ENCODE measurements at places on chromosomes 2 and 18.

DNA sequence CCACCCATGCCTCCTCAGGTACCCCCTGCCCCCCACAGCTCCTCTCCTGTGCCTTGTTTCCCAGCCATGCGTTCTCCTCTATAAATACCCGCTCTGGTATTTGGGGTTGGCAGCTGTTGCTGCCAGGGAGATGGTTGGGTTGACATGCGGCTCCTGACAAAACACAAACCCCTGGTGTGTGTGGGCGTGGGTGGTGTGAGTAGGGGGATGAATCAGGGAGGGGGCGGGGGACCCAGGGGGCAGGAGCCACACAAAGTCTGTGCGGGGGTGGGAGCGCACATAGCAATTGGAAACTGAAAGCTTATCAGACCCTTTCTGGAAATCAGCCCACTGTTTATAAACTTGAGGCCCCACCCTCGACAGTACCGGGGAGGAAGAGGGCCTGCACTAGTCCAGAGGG, 803 bp upstream of the DES start:
- H3K4me1 ChIP-seq = peaks cover 18% of the 10 kb centered on the region
- H3K4me3 ChIP-seq = no peak overlapping the region
- H3K27me3 ChIP-seq = peaks cover 5% of the 10 kb centered on the region
- H3K27ac ChIP-seq = no peak overlapping the region

GRCh38 chr2:53515435-53516332, 251.9 kb upstream of the CHAC2 start:
- no peaks in the 10 kb centered on the region for H3K27me3 ChIP-seq
- H3K4me3 ChIP-seq = no peak overlapping the region
- H3K27ac ChIP-seq = no peak overlapping the region
- no peaks in the 10 kb centered on the region for H3K36me3 ChIP-seq
- DNase-seq = no peak
- peaks cover 3% of the 10 kb centered on the region for H3K4me1 ChIP-seq

GRCh38 chr18:34809451-34810072, 99.5 kb downstream of the DTNA start:
- DNase-seq = no peak
- no peak overlapping the region for H3K27ac ChIP-seq

DNA sequence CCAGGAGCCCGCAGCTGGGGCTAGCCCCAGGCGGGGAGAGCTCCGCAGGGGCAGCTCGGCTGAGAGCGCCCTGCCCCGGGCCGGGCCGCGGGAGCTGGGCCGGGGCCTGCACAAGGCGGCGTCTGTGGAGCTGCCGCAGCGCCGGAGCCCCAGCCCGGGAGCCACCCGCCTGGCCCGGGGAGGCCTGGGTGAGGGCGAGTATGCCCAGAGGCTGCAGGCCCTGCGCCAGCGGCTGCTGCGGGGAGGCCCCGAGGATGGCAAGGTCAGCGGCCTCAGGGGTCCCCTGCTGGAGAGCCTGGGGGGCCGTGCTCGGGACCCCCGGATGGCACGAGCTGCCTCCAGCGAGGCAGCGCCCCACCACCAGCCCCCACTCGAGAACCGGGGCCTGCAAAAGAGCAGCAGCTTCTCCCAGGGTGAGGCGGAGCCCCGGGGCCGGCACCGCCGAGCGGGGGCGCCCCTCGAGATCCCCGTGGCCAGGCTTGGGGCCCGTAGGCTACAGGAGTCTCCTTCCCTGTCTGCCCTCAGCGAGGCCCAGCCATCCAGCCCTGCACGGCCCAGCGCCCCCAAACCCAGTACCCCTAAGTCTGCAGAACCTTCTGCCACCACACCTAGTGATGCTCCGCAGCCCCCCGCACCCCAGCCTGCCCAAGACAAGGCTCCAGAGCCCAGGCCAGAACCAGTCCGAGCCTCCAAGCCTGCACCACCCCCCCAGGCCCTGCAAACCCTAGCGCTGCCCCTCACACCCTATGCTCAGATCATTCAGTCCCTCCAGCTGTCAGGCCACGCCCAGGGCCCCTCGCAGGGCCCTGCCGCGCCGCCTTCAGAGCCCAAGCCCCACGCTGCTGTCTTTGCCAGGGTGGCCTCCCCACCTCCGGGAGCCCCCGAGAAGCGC, 15.0 kb upstream of the GMPPA start:
- H3K27me3 ChIP-seq = peaks cover 64% of the 10 kb centered on the region
- no peaks in the 10 kb centered on the region for H3K36me3 ChIP-seq
- no peak for DNase-seq
- H3K4me3 ChIP-seq = no peak overlapping the region

GRCh38 chr2:238081561-238081960, 18.6 kb upstream of the ESPNL start:
- no peak overlapping the region for H3K27ac ChIP-seq
- H3K36me3 ChIP-seq = peaks cover 90% of the 10 kb centered on the region
- no peaks in the 10 kb centered on the region for H3K27me3 ChIP-seq

DNA sequence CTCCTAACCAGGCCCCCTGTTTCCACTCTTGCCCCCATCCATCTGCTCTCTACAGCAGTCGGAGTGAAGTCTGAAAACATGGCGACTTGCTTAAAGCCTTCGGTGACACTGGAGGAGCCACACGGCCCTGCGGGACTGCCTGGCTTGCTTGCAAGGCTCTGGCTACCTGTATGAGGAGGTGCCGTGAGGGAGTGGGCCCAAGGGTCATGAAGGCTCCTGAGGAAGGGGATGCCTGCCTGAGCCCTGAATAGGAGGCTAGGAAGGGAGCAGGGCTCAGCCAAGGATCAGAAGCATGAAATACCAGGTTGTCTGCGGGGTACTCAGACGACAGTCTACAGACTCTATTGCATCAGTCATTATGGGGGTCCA, 75.4 kb downstream of the EMX1 start:
- peaks cover 2% of the 10 kb centered on the region for H3K27me3 ChIP-seq
- no peak overlapping the region for H3K27ac ChIP-seq
- no peak overlapping the region for H3K4me3 ChIP-seq
- no peak for DNase-seq

GRCh38 chr2:118095610-118096009, 7.3 kb downstream of the INSIG2 start:
- H3K36me3 ChIP-seq = peaks cover 16% of the 10 kb centered on the region
- no peak for DNase-seq
- peaks cover 3% of the 10 kb centered on the region for H3K4me1 ChIP-seq
- H3K4me3 ChIP-seq = no peak overlapping the region

GRCh38 chr2:1593371-1594122, 150.8 kb downstream of the PXDN start:
- no peak for DNase-seq
- no peaks in the 10 kb centered on the region for H3K36me3 ChIP-seq
- no peaks in the 10 kb centered on the region for H3K27me3 ChIP-seq
- peak overlapping the region; percentile 18 for H3K27ac ChIP-seq
- no peak overlapping the region for H3K4me3 ChIP-seq

DNA sequence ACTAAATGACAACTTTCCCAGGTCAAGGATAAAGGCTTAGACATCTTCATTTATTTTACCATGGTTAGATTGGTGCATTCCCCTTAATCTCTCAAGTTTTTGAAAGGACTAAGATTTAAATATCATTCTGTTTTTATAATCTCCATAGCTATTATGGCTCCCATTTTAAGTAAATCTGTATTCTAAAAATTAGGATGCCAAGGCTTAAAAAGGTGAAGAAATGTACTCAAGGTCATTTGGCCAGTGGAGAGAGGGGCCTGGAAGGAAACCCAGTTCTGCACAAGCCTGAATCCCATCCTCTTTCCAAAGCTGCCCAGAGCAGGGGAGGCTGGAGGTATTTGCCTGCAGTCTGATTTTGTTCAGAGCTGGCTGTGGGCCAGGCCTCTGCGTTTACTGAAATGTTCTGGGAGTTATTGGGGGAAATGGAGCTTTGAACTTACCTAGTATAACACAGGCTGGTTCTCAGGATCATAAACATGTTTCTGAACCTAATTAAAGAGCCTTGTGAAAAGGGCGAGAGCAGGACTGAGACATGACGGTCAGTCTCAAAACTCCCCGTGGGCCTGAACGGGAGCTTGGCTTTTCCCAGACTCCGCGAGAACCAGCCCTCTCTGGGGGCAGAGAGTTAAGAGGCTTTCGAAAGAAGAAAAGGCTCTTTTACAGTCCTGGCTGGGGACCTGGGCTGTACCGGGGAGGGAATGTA, 85.6 kb downstream of the DDX1 start:
- H3K27ac ChIP-seq = no peak overlapping the region
- H3K36me3 ChIP-seq = no peaks in the 10 kb centered on the region
- H3K27me3 ChIP-seq = no peaks in the 10 kb centered on the region
- H3K4me1 ChIP-seq = peaks cover 17% of the 10 kb centered on the region

- no peak for DNase-seq
- H3K27ac ChIP-seq = no peak overlapping the region
- H3K4me1 ChIP-seq = peaks cover 6% of the 10 kb centered on the region
- no peak overlapping the region for H3K4me3 ChIP-seq
Observed at GRCh38 chr2:235698028-235698427, 204.2 kb downstream of the AGAP1 start.

DNA sequence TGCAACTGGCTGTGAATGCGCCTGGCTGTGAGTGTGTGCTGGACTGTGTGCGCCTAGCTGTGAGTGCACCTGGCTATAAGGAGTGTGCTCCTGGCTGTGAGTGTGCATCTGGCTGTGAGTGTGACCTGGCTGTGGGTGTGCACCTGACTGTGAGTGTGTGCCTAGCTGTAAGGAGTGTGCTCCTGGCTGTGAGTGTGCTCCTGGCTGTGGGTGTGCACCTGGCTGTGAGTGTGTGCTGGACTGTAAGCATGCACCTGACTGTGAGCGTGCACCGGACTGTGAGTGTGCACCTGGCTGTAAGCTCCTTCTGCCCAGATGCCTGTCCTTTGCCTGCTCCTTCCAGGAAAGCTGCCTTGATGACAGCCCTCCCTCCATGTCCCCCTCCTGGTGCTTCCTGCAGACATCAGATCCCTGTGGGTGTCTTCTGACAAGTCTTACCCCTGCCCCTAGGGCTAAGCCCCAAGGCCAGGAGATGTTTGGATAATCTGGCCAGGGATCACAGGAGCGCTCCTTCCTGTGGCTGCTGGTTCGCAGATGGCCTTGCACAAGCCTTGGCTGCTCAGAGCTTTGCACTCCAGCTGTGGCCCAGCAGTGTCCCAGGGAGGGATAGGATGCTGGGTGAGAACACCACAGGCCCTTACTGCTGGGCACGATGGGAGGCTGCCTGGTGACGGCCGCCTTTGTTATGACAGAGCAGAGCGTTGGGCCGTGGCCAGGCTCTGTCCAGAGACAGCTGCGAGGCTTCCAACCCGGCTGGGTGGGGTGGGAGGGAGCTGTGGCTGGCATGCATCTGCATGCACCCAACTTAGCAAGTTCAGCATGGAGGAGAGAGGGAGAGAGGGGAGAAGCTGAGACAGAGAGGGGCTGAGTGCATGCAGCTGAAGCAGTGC, 89.9 kb downstream of the GLI2 start:
- no peaks in the 10 kb centered on the region for H3K27me3 ChIP-seq
- peak overlapping the region; percentile 27 for H3K4me3 ChIP-seq
- peaks cover 23% of the 10 kb centered on the region for H3K4me1 ChIP-seq
- peaks cover 9% of the 10 kb centered on the region for H3K36me3 ChIP-seq
- H3K27ac ChIP-seq = no peak overlapping the region

DNA sequence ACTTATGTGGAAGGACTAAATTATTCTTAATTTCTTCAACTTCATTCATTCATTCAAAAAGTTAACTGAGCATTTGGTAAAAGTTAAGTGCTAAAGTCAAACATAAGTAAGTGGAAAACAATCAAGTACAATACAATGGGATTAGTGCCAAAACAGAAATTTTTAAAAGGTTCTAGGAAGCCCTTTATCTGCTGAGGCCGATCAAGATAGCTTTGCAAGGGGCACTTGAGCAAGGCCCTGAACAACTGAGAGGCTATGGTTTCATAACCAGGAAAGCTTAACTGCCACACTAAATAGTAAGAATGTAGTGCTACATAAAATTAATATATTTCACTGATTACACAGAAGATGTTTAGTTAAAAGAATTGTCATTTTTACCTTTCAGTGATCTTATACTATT, 76.5 kb downstream of the NOL10 start:
- H3K36me3 ChIP-seq = no peaks in the 10 kb centered on the region
- no peak overlapping the region for H3K27ac ChIP-seq
- DNase-seq = no peak
- no peak overlapping the region for H3K4me3 ChIP-seq

GRCh38 chr2:196361606-196362326, 190.4 kb upstream of the STK17B start:
- no peak overlapping the region for H3K27ac ChIP-seq
- DNase-seq = no peak
- H3K4me1 ChIP-seq = no peaks in the 10 kb centered on the region
- H3K4me3 ChIP-seq = no peak overlapping the region

DNA sequence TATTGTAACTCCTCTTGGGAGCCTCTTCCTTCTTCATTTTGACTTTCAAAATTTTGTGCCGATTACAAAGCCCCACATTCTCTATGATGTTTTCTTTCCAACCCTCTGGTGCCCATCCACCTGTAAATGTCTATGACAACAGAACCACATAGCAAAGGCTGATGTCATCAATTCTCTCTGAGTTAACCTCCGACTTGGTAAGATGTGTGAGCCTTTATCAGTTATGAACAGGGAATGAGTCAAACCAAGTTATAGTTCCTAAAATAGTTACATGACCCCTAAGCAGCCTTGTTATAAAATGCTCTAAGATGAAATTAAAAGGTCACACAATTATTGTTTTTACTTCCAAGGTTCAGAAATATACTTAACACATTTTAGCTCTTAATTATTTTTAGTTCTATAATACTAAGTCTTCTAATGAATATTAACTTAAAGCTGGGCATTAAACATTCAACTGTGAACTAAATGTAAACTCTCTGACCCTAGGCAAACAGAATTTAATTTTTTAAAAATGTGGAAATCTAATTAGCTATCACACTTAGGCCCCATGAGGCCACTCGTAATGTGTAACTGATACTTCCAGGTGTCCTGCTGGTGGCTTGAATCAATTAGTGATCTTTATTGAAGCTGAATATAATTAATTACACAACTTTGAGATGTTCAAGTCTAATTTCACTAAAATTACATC, 102.3 kb upstream of the CYRIA start:
- no peaks in the 10 kb centered on the region for H3K4me1 ChIP-seq
- no peaks in the 10 kb centered on the region for H3K36me3 ChIP-seq
- DNase-seq = no peak

GRCh38 chr2:218447072-218447471, 28.1 kb downstream of the VIL1 start:
- DNase-seq = no peak
- H3K4me3 ChIP-seq = no peak overlapping the region
- peaks cover 62% of the 10 kb centered on the region for H3K36me3 ChIP-seq
- no peak overlapping the region for H3K27ac ChIP-seq
- no peaks in the 10 kb centered on the region for H3K27me3 ChIP-seq

- H3K27ac ChIP-seq = no peak overlapping the region
- no peak for DNase-seq
- H3K36me3 ChIP-seq = no peaks in the 10 kb centered on the region
- no peaks in the 10 kb centered on the region for H3K27me3 ChIP-seq
Observed at GRCh38 chr2:17190527-17190926, 327.7 kb downstream of the RAD51AP2 start.

GRCh38 chr2:204108330-204108751, 171.8 kb downstream of the ICOS start:
- no peak overlapping the region for H3K27ac ChIP-seq
- H3K4me1 ChIP-seq = peaks cover 10% of the 10 kb centered on the region
- no peaks in the 10 kb centered on the region for H3K27me3 ChIP-seq
- H3K36me3 ChIP-seq = no peaks in the 10 kb centered on the region
